ENCODE measurements at places on chromosomes 6 and 20. TPM values are rescaled to one million over a fixed set of nuclear protein-coding genes. Genes with fewer than 3 reads are reported as not detected.

The BANF2 gene
- polyA plus RNA-seq, result not detected

The BMP5 gene
- polyA plus RNA-seq, result 81.3 TPM

The MMP24 gene
- polyA plus RNA-seq, result 1.6 TPM

DNA sequence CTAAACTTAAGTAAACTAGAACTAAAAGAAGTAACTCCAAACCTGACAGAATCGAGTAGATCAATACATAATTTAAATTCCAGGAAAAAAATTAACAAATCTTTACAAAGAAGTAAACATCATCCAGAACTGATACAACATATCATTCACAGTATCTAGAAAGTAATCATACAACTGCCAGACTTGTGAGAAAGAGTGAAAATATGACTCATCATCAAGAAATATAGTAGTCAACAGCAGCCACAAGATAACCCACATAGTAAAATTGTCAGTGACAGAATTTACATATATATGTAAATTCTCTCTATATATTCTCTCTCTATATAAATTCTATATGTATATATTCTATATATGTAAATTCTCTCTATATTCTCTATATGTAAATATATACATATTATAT, 242.8 kb upstream of the RGS17 start:
- DNase-seq, result no peak

DNA sequence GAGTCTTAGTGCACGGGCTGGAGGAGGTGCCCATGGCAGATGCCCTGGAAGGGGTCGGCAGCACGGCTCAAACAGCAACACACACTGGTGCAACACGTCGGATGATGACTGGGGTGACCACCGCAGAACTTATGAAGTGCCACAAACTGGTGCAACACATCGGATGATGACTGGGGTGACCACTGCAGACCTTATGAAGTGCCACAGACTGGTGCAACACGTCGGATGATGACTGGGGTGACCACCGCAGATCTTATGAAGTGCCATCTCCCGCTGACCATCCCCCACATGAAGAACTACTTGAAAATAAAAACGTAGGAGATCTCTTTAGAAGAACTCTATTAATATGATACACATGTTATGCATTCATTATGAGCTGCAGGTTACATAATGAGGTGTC, 218.3 kb downstream of the TBXT start:
- DNase-seq, result no peak

DNA sequence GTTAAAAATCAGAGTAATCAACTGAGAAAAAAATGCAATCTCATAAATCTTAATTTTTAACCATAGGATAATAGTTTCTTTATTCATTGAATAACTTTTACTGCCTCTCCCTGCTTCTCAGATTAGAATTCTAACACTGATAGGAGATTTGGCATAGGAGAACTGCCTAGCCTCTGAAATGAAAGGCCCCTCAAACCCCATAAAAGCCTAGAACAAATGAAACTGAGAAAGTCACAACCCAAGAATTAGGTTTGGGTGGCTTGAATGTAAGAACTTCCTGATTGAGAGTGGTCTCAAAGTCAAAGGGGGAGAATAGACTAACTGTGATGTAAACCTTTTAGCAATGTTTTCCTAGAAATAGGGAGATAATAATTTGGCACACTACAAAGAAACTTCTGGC, 52.2 kb downstream of the SAMD5 start:
- DNase-seq, result no peak

GRCh38 chr20:10679269-10679668, 5.5 kb upstream of the JAG1 start:
- DNase-seq, result no peak

DNA sequence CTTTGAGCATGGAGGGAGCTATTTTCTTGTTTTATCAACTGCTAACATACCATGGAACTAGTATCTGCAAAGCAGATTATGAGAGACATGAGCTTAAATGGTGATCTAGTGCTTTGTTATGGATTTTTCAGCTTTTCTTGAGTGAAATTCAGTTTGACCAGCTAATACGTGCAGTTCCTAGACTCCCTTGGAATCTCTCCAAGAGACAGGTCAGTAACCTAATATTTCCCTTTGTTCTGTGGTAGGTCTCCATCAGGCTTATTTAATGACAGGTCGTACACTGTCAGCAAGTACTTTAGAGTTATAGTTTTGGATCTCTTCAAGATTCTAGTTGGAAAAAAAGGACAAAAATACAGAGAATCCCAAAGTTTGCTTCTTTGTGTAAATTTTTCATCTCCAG, 43.9 kb downstream of the HDAC2 start:
- no peak for DNase-seq

Data from right lung (tissue), 10 donors.